NCI-H1436 treated with DMSO at 0.1 percent for 48 hours (cell line): ENCODE measurements at places on chromosomes 11 and 22.

- DNase-seq, result no peak
Measured at GRCh38 chr11:41895081-41895480, 435.6 kb upstream of the LRRC4C start.

- DNase-seq, result no peak
Measured at GRCh38 chr11:27754035-27755017, 54.1 kb upstream of the BDNF start.

GRCh38 chr22:41526830-41527799, 17.2 kb downstream of the POLR3H start:
- DNase-seq, result no peak

DNA sequence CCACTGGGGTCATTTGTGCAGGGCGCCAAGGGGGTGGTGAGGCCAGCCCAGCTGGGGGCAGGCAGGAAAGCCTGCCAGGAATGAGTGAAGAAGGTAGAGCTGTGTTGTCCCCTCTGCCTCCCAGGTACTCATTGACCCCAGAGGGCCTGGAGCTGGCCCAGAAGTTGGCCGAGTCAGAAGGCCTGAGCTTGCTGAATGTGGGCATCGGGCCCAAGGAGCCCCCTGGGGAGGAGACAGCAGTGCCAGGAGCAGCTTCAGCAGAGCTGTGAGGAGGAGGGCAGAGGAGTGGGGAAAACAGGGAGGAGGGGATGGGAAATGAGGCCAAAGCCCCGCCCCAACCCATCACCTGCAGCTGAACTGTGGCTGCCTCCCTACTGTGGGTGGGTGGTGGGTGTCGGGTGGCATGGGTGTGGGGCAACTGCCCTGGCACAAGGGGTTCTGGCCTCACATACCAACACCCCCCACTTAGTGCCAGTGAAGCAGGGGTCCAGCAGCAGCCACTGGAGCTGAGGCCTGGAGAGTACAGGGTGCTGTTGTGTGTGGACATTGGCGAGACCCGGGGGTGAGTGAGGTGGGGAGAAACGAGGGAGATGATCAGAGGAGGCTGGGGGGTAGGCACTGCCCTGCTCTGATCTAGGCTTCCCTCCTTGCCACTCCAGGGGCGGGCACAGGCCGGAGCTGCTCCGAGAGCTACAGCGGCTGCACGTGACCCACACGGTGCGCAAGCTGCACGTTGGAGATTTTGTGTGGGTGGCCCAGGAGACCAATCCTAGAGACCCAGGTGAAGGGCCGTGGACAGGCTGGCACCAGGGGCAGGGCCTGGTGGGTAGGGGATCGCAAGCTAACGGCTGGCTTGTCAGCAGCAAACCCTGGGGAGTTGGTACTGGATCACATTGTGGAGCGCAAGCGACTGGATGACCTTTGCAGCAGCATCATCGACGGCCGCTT, 3.0 kb downstream of the MUS81 start:
- no peak for DNase-seq

GRCh38 chr22:19855504-19856409, 1.1 kb upstream of the GNB1L start:
- no peak for DNase-seq

DNA sequence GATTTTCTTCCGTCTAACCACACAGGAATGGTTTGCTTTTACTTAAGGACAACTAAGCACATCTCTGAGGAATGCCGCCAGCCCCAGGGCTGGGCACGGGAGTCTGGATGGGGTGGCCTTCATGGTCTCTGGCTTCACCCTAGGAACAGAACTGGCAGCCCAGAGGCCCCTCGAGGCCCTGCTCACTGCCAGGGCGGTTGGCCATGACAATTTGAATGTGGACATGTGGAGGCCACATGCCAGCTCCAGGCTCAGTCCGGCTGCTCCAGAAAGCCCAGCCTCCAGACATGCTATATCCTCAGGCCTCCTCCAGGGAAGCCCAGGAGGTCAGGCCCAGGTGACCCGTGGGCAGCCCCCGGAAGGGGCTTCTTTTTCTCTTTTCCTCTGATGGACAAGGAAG, 84.0 kb upstream of the FGF3 start:
- no peak for DNase-seq

GRCh38 chr11:116651098-116651736, 121.6 kb downstream of the BUD13 start:
- DNase-seq, result no peak

DNA sequence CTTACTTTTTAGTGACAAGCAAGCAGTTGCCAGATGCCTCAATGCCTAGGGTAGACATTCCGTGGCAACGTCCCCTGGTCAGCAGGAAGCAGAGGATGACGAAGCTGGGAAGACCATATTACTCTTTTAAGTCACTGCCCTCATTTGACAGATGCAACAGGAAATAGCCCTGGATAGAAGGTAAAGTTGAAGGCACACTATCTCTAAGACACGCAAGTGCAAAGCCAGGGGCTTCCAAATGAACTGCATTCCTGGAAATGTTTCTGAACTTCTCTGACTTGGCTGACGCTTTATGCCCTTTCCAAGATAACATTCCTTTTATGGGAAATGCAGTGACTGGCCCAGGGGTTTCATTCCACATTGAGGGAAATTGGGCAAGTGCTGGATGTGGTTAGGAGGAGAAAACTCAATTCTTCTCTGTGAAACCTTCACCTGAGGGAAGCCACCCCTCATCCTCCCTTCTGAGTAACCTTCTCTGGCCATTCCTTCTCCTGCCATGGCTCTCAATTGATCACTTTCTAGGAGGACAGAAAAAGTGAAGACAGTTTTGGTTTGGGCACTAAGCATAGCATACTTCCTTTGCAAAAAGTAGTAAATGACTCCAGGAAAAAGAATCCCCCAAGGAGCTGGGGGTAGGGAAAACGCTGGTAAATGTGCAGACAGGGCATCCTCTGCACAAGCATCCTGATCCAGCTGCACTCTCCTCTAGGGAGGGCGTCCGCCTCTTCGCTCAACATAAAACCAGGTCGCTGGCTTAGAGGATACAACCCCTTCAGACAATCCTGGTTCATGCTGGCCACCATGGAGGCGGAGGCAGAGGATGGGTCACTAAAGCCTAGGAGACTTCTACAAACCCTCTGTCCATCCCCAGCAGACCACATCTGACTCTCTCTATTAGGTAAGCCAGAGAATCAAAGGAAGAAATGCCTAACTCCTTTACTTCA, 14.5 kb downstream of the PCSK7 start:
- no peak for DNase-seq

- DNase-seq, result no peak
Measured at GRCh38 chr11:93686812-93687211, 25.3 kb downstream of the CEP295 start.

GRCh38 chr11:113447621-113448315, 27.4 kb downstream of the DRD2 start:
- no peak for DNase-seq

GRCh38 chr11:58330861-58331260, 28.0 kb downstream of the OR5B17 start:
- DNase-seq, result no peak

- no peak for DNase-seq
Measured at GRCh38 chr11:65125197-65126056, 3.3 kb downstream of the MRPL49 start.

DNA sequence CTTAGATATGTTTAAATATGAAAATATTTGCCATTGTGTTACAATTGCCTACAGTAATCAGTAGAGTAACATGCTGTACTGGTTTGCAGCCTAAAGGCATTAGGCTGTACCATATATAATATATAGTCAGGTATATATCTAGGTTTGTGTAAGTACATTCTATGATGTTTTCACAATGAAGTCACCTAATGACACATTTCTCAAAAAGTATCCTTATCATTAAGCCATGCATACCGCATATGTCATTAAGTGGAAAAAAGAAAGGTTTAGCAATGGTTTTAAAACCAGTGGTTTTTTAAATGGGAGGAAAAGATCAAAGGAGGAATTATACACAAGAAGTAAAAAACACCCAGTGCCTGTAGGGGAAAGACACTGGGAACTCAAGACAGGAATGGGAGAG, 122.7 kb downstream of the RBFOX2 start:
- DNase-seq, result no peak

GRCh38 chr11:67530282-67530592, 7.0 kb upstream of the CABP2 start:
- no peak for DNase-seq

GRCh38 chr22:36332623-36333332, 55.0 kb downstream of the MYH9 start:
- no peak for DNase-seq

GRCh38 chr22:44365832-44366231, 53.1 kb upstream of the SHISAL1 start:
- no peak for DNase-seq
